ENCODE measurements at places on chromosomes 11 and 22.

DNA sequence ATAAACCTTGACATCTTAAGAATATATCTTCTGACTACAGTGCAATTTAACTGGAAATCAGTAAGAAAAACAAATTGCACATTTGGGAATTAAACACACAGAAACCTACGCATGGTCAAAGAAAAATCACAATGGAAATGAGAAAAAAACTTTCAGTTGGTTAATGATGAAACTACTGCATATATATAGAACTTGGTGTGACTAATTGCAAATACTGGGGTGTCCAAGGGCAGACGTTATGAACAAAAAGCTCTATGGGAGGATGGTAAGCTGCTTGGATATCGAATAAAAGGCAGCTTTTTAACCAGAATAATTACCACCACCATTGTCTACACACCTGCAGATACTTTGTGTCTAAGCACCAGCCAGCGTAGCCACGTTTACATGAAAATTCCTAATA, 791 bp downstream of the GDPD4 start:
- DNase-seq = no peak

DNA sequence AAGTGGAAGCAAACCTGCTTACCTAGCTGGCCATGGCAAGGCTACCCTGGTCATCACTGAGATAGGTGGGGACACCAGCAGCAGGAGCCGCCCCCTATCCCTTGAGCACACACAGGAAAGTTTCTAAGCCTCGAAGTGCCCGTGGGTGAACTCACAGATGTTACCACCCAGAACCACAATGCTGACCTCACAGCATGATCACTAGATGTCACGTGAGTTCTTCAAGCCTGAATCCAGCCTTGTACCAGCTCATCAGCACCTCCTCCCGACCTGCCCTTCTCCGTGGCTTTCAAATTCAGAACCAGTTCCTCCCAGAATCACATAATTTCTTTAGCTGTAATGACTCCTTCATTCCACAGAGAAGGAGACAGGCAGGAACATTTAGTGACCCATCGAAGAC, 24.7 kb upstream of the TIMP3 start:
- DNase-seq = no peak

- no peak for DNase-seq
These were observed 18.1 kb downstream of the MRGPRG start for GRCh38 chr11:3200388-3201111.

- DNase-seq = no peak
These were observed 124.3 kb upstream of the TTC12 start for GRCh38 chr11:113189909-113190667.

- no peak for DNase-seq
These were observed 5.1 kb upstream of the FAM83F start for GRCh38 chr22:39989633-39990032.

DNA sequence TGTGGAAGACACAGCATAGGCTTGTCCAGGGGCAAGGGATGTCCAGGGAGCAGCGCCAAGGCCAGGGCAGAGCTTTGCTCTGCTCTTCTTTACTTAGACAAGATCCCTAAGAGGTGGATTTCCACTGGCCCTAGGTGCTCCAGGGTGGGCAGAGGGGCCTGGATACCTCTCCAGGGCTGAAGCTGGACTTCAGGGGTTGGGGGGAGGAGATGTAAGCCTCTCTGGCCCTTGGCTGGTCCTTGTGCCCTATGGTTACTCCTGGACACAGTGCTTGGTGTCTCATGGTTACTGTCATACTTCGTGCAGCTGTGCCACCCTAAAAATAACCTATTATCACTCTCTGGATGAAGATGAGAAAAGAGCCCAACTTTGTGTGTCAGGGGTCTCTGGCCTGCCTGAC, 12.9 kb upstream of the KCNJ11 start:
- DNase-seq = no peak

- no peak for DNase-seq
These were observed 46.6 kb upstream of the VPREB1 start for GRCh38 chr22:22197993-22198402.

DNA sequence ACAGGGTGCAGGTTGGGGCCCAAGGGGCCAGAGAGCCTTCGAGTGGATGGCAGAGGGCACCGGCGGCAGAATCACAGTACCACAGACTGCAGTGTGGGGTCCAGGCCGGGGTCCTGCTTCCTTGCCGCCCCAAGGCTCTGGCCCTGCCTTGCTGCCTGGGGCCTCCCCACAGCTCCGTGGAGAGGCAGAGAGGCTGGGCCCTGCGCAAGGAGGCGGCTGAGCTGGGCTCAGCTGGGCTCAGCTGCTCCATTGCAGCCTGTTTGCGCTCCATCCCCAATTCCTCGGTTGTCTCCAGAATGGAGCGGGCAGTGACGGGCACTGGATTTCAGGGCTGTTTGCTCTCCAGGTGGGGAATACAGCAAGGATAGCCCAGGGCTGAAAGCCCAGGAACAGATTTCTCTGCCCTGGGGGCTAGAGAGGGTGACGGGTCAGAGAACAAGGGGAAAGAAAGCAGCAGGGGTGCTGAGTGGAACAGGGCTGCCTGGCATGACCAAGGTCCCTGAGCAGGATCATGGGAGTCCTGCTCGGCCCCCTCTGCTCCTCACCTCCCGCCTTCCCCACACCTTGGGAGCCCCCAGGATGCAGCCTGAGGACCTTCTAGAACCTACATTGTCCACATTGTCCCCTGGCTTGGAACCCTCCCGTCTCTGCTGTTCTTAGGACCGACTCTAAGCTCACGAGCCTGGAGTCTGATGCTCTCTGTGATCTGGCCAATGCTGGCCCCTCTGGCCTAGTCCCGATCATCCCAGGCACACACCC, 18.9 kb downstream of the MRGPRG start:
- no peak for DNase-seq

- DNase-seq = no peak
These were observed 9.8 kb upstream of the DNAJB13 start for GRCh38 chr11:73940801-73941570.

- DNase-seq = no peak
These were observed 8.7 kb downstream of the OR52A5 start for GRCh38 chr11:5129457-5129877.

All from hepatic stellate cell (primary cell).